Stimulated activated CD8-positive, alpha-beta memory T cell treated with anti-CD3 and anti-CD28 coated beads, Interleukin-2, amount 100 ng/mL, for 48 hours (primary cell): ENCODE measurements at places on chromosomes 16 and 17.

GRCh38 chr16:88759245-88759975, 25.6 kb downstream of the PIEZO1 start:
- no peak for DNase-seq

GRCh38 chr16:89360760-89361435, 129.5 kb downstream of the ANKRD11 start:
- DNase-seq: peak; percentile 71

DNA sequence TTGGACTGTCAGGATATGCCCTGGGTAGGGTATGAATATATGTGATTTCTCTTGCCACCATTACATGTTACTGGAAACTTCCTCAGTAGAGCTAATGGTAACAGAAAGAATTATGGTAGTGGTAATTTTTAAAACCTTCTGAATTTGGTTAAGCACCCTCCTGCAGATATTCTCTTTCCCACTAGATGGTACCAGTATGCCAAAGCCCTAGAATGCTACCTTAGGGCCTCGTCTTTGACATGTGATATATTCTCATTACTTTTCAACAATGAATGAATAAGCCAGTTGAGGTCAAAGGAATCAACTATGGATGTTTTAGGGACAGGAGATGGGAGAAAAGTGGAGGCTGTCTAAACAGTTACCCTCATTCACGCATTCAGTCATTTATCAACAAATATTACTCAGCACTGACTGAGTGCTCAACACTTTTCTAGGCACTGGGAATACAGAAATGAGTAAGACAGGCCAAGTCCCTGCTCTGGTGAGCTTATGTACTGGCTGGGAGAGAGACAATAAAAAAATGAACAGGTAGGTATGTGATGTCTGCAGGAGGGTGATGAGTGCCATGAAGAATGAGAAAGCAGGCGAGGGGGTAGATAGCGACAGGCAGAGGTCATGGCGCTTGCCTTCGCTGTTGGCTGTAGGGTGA, 14.7 kb downstream of the CDH13 start:
- no peak for DNase-seq

GRCh38 chr16:81518439-81518757, 73.8 kb downstream of the CMIP start:
- no peak for DNase-seq

GRCh38 chr17:47957591-47958490, at the start of gene PRR15L:
TSS of gene PRR15L (minus strand) at chr17:47957883. CDS start at chr17:47953234, 4,649 bp downstream.
- DNase-seq: no peak

DNA sequence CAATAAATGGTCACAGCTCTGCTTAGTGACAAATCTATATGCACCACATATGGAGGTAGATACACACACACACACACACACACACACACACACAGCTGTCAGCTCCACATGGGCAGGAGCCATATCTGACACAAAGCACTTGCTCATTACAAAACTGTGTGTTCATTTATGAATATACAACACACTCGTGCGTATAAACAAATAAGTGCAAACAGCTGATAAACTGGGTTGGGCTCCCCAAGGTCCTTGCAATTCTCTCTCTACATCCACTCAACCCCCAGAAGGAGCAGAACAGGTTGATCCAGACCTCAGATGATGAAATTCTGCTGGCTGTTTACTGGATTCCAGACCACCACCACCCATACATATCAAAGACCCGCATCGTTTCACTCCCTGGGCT, 140.7 kb downstream of the XYLT1 start:
- DNase-seq: no peak

GRCh38 chr17:40110026-40110845, 9.8 kb upstream of the NR1D1 start:
- no peak for DNase-seq

GRCh38 chr17:542943-543342, 171.7 kb downstream of the VPS53 start:
- DNase-seq: no peak

- no peak for DNase-seq
Observed at GRCh38 chr16:89576153-89577054, 846 bp downstream of the CPNE7 start.

GRCh38 chr16:26717826-26718225, 348.9 kb upstream of the C16orf82 start:
- DNase-seq: no peak

DNA sequence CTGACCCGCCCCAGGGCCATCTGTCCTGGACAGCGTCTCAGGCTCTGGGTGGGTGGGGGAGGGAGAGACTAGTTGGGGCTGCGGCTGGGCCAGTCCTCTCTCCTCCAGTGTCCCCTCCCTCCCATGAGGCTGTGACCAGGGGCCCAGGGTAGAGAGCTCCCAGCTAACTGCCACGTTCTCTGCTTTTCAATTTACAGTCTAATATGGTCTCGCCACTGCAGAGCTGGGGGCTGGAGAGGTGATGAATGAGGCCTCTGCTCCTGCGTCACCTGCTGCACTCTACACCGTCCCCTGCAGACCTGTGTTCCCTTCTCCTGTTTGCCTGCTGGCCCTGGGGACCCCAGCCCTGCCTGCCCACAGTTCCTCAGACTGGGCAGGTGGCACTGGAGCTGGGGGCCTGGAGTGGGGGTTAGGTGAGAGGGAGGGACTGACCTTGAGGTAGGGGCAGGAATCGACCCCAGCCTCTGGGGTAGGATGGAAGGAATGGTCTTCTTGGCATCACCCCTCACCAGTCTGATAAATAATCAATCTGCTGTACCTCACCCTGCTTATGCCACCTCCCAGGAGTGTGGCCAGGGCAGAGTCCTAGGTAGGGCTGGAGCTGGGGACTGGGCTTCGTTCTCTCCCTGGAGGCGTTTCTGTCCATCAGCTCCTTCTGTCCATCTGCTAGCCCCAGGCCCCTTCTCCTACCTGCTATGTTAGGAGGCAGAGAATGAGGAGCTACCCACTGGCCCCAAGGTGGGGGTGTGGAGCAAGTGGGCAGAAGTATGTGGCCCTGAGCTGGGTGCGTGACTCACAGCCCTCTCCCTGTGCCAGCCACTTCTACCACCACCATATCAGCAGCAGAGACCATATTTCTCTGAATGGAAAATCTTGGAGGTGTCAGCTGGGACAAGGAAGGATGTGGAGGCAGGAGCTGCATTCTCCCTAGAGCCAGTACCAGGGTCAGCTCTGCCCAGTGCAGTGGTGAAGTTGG, 12.9 kb downstream of the SEZ6 start:
- DNase-seq: no peak

DNA sequence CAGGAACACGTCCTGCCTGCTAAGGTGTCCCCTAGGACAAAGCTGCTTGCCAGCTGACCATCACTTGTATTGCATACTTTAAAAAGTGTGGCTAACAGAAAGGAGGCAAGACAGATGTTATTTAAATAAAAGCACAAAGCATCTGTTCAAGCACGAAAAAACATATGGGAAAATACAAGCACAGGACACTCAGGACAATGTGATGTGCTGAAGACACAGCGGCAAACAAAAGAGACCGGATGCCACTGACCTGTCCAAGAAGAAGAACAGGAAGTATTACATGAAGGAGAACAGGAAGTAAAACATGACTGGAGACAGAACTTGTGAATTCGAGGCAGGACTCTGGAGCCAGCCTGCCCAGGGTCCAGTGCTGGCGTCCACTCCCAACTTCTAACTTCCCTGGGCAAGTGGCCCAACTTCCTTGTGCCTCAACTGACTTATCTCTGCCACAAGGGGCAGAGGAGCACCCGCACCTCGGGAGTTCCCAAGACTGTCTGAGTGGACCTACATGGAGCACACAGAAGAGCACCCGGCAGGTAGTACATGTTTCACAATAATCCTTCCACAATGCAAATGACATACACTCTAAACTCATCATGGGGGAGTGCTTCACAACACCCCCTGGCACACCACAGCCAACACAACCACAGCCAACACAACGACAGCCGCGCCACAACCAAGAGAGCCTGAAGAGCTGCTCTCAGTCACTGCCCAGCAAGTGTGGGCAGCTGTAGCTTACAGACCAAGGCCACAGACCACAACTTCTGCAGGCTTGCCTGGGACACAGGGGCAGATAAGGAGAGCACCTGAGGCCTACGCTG, 36.6 kb downstream of the ANKRD11 start:
- DNase-seq: no peak

GRCh38 chr17:29839656-29840055, 90.4 kb downstream of the SSH2 start:
- DNase-seq: no peak

GRCh38 chr17:56110463-56111135, 42.7 kb upstream of the ANKFN1 start:
- DNase-seq: no peak

DNA sequence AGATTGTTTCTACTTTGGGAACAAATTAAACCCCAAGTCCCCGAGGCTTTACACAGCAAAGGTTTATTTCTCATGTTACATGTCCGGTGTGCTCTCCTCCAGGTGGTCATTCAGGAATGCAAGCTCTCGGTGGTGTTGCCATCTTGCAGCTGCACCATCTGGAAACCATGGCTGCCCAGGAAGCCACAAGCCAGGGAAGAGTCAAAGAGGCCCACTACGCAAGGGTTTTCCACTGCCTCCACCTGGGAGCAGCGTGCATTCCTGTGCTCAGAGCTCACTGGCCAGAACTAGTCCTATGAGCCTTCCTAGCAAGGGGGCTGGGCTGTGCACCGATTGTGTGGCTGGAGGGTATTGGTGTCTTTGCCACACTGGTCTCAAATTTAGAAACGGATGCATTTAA, 128.8 kb upstream of the FOXF1 start:
- no peak for DNase-seq

- no peak for DNase-seq
Observed at GRCh38 chr17:16417399-16417798, 2.0 kb downstream of the TRPV2 start.

DNA sequence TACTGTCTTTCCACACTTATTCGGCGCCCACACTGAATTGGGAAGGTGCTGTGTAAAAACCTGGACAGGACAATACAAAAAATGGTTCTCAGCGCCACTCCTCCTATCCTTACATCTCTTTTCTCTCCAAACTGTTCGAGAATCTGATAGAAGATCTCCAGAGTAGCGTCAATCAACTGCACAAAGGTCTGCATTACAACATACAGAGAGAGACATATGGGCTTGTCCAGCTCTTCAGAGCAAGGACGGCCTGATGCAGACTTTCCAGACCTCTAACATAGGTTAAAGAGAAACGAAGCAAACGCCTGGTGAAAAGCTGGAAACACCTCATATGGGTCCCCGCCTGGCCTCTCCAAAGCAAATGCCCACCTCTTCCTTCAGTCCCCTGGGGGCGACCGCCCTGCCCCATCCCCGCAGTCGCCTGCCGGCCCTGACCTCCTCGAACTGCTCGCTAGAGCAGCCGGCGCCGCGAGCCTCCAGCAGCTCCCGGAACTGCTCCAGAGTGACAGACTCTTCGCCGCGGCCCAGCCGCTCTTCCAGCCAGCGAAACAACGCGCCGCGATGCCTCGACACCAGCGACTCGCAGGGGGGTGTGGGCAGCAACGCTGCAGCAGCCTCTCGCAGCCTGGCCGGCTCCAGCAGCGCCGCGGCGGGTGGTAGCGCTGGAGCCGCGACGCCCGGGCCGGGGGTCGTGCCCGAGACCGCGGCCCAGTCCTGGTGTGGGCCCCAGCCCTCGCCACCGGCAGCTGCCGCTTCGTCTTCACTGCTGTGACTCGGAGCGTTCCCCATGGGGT, 526 bp downstream of the ZZEF1 start:
- peak; percentile 12 for DNase-seq

- no peak for DNase-seq
Observed at GRCh38 chr16:57616876-57617275, 11.6 kb upstream of the ADGRG1 start.

DNA sequence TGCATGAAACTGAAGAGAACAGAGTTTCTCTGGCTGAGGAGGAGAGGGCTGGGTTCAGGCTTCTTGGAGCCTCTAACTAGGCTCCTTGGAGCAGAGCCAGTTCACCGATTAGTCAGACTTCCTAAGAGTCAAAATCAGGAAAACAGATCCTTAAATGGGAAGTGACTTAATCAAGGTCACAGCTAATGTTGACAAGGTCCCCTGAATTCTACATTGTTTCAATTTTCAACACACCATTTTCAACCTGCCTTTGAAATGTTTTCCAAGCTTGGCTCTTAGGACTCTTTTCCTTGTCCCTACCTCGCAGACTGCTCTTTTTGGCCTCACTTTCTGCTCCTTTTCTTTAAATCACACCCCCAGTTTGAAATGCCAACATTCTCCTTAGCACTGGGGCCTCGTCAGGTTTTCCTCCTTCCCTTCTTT, 16.3 kb downstream of the MYL4 start:
- DNase-seq: no peak

GRCh38 chr17:58618336-58618735, 73.5 kb downstream of the TEX14 start:
- no peak for DNase-seq

DNA sequence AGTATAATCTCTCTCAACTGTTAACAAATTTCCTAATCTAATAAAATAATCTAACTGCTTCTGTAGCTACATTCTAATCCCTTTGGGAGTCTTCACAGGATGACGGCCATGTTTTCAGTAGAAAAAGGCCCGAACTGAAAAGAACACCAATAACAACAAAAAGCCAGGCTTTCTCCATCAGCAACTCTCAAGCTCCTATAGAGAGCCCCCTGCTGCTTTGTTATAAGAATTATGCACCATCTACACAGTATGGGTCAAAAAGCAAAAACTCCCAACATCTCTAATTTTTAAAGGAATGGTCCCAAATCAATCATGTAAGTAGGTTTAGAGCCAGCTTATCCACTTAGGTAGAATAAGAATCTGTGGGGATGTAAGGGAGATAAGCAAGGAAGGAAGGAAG, 163.6 kb upstream of the C17orf78 start:
- DNase-seq: no peak

GRCh38 chr17:76293106-76293505, 15.0 kb downstream of the QRICH2 start:
- no peak for DNase-seq

DNA sequence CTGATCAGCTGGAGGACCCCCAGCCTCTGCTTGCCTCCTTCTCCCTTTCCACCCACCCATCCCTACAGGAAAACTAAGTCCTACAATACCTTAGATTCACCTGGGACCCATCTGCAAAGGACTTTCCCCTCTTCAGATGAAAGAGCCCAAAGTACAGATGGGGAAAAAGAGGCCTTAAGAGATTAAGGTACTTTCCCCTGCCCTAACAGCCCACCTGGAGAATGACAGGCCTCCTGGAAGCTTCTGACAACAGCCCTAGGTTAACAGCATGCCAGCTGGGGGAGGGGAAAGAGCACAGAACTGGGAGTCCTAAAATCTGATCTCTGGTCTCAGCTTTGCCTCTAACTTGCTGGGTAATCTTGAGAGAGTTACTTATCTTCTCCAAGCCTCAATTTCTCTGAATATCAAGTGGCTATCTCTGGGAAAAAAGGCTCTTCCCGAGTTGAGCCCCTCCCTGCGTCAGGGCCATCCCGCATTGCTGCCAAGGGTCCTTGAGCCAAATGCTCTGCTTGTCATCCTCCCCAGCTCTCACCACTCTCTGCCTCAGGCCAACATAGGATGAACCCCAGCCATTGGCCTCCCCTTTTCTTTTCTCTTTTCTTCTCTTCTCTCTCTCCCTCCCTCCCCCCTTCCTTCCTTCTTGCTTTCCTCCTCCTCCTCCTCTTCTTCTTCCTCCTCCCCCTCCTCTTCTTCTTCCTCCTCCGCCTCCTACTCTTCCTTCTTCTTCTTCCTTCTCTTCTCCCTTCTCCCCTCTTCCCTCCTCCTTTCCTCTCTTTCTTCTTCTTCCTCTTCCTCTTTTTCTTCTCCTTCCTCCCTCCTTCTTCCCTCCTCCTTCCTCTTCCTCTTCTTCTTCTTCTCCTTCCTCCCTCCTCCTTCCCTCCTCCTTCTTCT, 22.5 kb upstream of the SP6 start:
- no peak for DNase-seq
